ENCODE measurements at places on chromosomes 6 and 20. TPM values are rescaled to one million over a fixed set of nuclear protein-coding genes. Genes with fewer than 3 reads are reported as not detected.

GFOD1 gene
- total RNA-seq: 16.9 TPM

PTPRT gene
- not detected for total RNA-seq

FERMT1 gene
- total RNA-seq: 10.9 TPM

SCUBE3 gene
- total RNA-seq: 4.2 TPM

CLVS2 gene
- under 0.01 TPM for total RNA-seq

C6orf141 gene
- 0.69 TPM for total RNA-seq

SYTL3 gene
- 1.7 TPM for total RNA-seq
